ENCODE measurements at places on chromosomes 2 and 18. TPM values are rescaled to one million over a fixed set of nuclear protein-coding genes. Genes with fewer than 3 reads are reported as not detected.

GRCh38 chr2:75431763-75432162 lies 129.0 kb downstream of the EVA1A start:
- DNase-seq, result no peak
- H3K27ac ChIP-seq, result no peak overlapping the region
- peaks cover 20% of the 10 kb centered on the region for H3K27me3 ChIP-seq
- H3K4me3 ChIP-seq, result no peak overlapping the region

DNA sequence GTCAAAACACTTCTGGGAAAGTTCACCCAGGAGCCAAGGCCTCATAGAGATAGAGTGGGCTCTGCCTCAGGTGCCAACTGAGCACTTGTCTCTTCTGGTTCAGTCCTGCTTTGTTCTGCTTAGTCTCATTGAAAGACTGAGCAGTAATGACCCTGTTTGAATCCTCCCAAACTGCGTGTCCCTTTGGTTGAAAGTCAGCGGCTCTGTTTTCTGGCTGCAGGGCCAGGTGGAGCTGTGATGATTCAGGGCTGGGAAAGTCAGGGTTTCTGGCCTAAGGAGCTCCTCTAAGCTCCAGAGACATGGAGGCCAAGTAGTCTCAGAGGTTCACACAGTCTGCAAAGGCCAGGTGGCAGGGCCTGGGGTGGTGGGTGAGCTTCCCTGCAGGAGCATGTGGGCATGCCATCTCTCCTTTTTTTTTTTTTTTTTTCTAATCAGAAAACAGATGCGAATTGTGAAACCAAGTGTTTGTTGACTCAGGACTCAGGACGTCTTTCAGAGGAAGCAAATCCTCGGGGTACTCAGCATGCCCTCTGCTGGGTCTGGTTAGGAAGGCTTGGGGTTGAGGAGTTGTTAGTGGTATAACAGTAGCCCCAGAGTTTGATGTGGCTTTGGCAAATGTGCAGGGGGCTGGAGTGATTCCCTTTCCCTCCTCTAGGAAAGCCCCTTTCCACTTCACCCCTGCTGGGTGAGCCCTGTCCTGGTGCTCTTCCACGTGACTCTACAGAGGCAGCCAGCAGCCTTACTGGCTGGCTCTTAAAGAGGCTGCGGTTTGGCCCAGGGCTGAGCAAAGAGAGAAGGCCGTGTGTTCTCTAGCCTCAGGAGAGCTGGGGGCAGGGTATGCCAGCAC lies 38.3 kb downstream of the TMEM17 start:
- H3K27ac ChIP-seq, result no peak overlapping the region
- no peak for DNase-seq
- no peaks in the 10 kb centered on the region for H3K27me3 ChIP-seq
- H3K36me3 ChIP-seq, result no peaks in the 10 kb centered on the region

INPP5D gene
- under 0.01 TPM for total RNA-seq

CDH7 gene
- not detected for total RNA-seq

- no peak overlapping the region for H3K27ac ChIP-seq
- no peak for DNase-seq
- H3K27me3 ChIP-seq, result peaks cover 16% of the 10 kb centered on the region
- peaks cover 3% of the 10 kb centered on the region for H3K4me1 ChIP-seq
- no peaks in the 10 kb centered on the region for H3K36me3 ChIP-seq
Measured at GRCh38 chr2:204255526-204255925, 289.7 kb upstream of the PARD3B start.

UGT1A8 gene
- total RNA-seq, result not detected

OST4 gene
- 386 TPM for total RNA-seq
